SHP77 (cell line): ENCODE measurements at places on chromosomes 4 and X.
A peak's percentile ranks its signal among the peaks of the same experiment; 100 is the strongest.

DNA sequence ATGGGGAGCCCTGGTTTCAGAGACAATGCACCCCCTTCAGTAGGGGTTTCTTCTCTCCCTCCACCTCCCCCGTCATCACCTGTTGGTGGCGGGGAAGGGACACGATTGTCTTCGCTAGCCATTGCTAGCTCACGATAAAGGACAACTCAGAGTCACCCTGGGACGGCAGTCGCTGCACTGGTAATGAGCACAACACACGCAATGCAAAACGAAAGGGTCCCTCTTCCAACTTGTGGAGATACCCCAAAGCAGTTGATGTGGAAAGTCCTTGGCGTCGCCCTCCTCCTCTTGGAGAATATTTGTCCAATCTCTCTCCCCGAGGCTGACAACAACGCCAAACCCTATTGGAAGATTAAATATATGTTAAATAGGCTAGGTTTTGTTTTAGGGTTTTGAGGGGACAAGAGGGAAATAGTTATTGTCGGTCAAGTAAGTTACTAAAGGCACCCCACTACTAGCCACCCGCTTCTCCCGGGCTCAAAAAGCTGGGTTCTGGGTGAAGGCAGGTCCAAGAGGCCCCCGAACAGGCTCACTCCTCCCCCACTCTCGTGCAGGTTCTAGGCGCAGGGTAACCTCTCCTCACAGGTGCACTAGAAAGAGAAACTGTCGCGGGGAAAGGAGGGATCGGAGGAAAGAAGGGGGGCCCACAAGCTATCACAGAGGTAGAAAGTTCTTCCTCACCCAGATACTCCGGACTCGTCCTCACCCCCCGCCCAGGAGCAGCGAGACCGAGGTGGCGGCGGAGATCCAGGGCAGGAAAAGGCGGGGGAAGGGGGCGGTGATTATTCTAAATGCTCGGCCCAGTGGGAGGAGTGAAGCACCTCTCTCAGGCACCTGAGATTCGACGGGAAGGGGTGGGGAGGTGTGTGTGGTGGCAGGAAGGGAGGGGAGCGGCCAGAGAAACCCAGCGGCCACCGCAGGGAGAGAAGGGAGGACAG is at the start of gene LRBA:
LRBA (minus strand) TSS at position 764 of the 938 bp plus-strand sequence; CDS start at position 122, 642 bp downstream.
- DNase-seq = peak; percentile 69

DNA sequence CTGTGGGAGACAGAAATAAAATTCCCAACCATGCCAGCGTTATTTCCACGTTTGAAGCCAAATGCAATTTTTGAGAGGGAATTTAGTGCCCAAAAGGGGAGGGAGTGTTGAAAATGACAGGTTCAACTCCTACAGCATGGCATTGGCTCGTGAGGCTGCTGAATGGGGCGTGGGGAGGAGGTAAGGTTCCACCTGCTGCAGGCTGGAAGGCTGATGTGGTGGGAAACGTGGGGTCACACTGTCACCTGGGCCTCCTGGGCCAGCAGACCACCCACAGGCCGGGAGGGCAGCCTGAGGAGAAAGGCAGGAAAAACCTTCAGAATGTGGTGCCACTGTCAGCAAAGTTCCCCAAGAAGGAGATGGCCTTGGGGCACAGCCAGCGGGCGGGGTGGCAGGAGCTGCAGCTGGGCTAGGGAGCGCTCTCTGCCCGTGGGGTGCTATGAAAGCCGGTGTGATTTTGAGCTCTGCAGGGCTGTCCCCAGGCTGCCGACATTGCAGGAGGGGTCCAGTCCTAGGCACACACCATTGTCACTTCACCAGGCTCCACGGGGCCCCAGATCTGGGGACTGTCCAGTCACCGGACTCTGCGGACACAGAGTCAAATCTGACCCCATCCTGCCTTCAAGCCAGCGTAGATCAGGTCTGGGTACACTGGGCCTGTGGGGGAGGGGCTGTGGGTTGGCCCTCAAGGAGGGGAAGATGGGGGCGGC is 19.6 kb downstream of the MSANTD1 start:
- DNase-seq = no peak

DNA sequence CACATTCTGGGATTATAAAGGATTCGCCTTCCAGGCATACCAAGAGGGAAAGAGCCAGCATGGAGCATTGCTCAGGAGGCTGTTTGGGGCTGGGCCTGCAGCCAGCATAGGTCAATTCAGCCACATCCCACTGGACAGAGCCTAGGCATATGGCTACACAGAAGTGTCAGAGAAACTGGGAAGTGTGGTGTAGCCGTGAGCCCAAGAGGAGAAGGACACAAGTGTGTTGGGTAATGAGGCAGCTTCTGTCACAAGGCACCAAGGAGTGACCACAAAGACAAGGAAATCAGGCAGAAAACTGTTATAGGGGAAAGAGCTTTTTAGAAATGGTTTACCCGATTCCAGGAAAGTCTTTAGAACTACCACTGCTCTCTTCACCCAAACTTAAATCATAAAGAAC is 178.6 kb upstream of the TBL1X start:
- DNase-seq = no peak

DNA sequence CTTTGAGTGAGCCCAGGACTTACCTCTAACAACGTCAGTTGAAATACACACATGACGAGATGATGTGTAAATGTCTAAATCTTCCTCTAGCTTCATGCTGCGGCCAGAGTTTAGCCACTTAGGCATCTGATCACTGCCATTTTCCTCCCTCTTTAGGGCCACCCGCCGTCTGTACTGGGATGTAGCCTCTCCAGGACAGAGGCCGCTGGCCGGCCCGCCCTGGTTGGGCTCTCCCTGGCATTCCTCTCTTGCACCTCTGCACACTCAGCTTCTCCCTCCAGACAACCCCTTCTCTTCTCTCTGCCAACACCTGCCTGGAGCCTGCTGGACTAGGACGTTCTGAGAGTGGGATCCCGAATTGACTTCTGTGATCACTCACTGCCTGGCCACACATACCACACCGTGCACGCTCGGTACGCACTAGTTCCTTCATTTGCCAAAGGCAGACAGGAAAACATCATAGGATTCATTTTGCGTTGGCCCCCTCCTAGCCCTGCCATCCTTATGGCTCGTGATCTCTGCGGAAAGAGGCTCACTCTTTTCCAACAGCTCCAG is 33.6 kb downstream of the RNF212 start:
- no peak for DNase-seq

- DNase-seq = no peak
Observed at GRCh38 chr4:2817137-2817536, 24.3 kb downstream of the SH3BP2 start.

GRCh38 chr4:169068423-169068822 is 58.4 kb upstream of the CBR4 start:
- DNase-seq = no peak

- DNase-seq = no peak
Observed at GRCh38 chr4:173556398-173557131, 26.5 kb upstream of the HAND2 start.

GRCh38 chr4:27049239-27049829 is 188.7 kb downstream of the STIM2 start:
- DNase-seq = no peak

- no peak for DNase-seq
Observed at GRCh38 chrX:43002526-43003203, 224.7 kb upstream of the PPP1R2C start.

- no peak for DNase-seq
Observed at GRCh38 chr4:31351695-31352094, 631.5 kb downstream of the PCDH7 start.

DNA sequence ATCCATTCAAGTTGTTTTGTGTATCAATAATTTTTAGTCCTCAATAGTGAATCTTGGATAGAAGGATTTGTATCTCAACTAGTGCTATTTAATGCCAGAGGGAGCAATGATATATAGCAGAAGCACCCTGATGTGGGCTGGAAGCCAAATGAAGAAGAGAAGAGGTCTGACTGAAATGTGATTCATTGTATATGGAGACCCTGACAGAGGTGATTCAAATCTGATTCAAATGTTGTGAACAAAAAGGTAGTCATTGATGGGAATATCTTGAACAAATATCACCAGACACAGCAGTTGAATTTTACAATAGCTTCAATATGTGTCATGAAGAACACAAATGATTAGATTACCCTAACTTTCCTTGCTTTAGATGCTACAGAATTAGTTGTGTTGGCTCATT is 27.5 kb upstream of the SULT1B1 start:
- DNase-seq = no peak

DNA sequence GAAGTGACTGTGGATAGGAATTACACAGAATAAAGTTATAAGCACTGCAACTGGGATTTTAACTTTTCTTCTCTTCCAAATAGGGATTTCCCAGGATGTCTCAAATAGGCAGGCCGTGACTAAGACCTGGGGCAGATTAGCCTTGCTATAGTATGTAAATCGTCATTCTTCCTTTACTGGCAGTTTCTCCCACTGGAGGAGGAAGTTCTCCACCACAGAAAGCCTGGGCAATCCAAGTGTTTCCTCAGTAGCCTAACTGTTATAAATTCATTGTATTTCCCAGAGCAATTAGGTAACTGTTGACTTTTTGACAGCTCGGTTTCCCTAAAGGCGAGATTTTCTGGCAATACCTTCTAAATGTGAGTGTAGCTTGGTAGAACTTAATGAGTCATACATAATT is at the start of gene TNIP3:
TNIP3 (minus strand) TSS at position 31 of the 400 bp plus-strand sequence. CDS start 196 bp downstream, outside the sequence.
- no peak for DNase-seq

- no peak for DNase-seq
Observed at GRCh38 chr4:145939856-145940255, 1.2 kb upstream of the ZNF827 start.

DNA sequence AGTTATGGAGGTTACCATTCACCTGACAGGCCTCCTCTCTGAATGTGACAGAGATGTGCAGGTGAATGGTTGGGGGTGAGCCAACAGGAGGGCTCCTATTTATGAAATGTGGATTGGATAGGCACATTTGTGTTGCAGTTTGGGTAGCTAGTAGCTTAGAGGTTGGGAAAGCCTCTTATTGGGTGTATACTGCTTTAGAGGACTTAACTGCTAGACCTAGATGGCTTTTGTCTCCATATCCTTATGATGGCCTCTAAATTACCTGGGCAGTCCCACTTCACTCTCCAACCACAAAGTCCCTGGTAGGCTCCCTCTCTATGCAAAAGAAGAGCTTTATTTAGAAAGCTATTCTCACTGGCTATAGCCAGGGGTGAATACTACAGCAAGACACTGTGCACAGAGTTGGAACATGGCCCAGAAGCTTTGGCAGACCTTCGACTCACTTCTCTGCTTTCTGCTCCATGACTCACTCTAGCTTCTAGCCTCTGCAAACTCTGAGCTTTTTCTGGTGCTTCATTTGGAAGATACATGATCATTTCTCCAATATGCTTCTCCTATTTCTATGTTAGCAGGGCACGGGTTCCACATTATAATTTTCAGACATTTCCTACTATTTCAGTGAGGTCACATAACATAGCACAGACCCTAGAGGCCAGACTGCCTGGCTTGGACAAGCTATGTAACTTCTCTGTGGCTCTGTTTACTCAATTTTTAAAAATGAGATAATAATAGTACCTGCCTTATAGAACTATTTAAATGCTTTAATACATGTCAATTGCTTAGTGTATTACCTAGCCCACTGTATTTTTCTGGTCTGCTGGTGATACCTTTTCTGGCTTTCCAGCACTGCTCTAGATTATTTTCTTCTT is 6.0 kb upstream of the VGLL1 start:
- DNase-seq = no peak

GRCh38 chr4:106314960-106315359 is 1.0 kb downstream of the TBCK start:
- DNase-seq = no peak

- DNase-seq = no peak
Observed at GRCh38 chrX:152902502-152902820, 4.6 kb downstream of the ZNF185 start.

DNA sequence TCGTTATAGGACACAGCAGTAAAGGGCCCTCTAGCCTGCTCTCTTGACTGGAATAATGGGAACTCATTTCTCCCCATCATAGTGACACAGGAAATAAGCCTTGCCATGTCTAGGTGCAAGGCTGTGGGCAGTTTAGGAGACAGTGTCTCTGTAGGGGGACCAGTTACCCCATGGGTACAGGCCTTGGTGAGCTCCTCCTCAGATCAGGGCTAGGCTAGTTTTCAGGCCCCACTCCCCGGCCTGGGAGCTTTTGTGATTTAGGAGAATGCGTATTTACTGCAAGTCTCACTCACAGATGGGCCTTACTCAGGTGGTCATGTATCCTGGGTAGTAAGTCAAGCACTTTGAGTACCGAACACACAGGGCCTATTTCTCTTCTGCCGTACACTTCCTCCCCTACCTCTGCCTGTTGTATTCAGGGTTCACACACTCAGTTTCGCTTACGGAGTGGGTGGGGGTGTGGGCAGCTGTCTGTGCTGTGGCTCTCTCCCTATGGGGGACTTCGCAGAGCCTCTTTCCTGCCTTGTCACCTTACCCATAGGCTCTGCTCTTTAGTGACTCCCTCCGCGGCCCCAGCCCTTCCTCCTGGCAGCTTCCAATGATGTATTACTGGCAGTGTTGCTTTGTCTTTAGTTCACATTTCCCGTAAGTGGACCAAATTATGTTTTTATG is 34.2 kb downstream of the FAM193A start:
- DNase-seq = no peak

DNA sequence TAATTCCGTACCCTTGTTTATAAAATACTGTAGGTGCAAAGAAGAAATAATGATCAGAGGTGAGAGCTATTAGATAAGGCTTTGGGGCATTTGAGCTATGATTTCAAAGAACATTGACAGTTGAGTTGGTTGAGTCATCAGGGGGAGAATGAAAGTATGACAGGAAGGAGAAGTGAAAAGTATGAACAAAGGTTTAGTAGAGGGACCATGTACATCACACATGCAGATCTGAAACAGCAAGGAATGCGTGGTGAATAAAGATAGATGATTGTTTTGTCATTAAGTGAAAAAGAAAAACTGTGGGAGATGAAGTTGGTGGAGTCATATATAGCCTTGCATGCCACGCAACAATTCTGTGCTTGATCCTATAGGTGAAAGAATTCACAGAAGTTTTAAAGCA is 163.1 kb downstream of the ARAP2 start:
- no peak for DNase-seq

DNA sequence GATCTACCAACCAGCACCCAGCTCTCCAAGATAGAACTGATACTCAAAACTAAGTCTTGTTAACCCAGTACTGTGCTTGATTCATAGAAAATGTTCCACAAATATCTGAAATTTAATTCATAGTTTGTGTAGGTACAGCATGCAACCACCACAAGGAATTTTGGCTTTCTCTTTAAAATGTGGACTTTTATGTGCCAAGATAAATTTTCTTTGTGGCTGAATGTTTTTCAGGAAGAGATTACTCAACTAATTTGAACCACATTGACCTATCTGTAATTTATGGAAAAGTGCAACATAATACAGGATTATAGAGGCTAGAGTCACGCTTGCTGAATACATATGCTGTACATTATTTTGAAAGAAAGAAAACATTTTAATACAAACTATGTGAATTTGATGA is 730.8 kb downstream of the IL1RAPL1 start:
- no peak for DNase-seq

GRCh38 chr4:87257523-87257922 is 37.1 kb upstream of the KLHL8 start:
- no peak for DNase-seq

GRCh38 chr4:99362768-99363167 is 10.2 kb upstream of the ADH1C start:
- DNase-seq = no peak

- no peak for DNase-seq
Observed at GRCh38 chr4:122906859-122907305, 15.5 kb downstream of the NUDT6 start.
